ENCODE measurements at places on chromosomes 2 and 18. TPM values are rescaled to one million over a fixed set of nuclear protein-coding genes. Genes with fewer than 3 reads are reported as not detected.

FANCL gene
- total RNA-seq, result 9.0 TPM

CD226 gene
- total RNA-seq, result 1.1 TPM

MEP1B gene
- not detected for total RNA-seq

ST3GAL5 gene
- 16.8 TPM for total RNA-seq

TTR gene
- total RNA-seq, result not detected

DNA sequence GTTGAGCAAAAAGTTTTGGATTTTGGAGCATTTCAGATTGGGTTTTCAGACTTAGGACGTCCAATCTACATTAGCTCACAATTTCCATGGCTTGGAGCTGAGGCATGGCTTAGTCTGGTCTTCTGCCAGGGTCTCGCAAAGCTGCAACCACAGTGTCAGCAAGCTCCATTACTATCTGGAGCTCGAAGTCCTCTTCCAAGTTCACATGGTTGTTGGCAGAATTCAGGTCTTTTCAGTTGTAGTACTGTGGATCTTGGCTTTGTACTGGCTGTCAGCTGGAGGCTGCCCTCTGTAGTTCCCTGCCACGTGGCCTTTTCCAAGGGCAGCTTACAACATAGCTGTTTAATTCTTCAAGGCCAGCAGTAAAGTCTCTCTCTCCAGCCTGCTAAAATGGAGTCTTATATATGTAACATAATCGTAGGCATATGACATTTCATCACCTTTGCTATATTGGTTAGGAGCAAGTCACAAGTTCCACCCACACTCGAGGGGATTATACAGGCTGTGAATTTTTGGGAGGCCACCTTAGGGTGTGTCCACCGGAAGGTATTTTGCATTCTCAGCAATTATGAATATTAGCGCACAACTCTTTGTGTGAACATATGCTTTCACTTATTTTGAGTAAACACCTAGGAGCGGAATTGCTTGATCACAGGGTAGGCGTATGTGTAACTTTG is 41.5 kb upstream of the EPC2 start:
- no peaks in the 10 kb centered on the region for H3K36me3 ChIP-seq
- no peaks in the 10 kb centered on the region for H3K4me1 ChIP-seq
- no peak overlapping the region for H3K4me3 ChIP-seq
- no peak for DNase-seq
